ENCODE measurements at places on chromosomes 6 and 20.

- DNase-seq = no peak
Measured at GRCh38 chr6:145904391-145904790, 59.8 kb downstream of the SHPRH start.

DNA sequence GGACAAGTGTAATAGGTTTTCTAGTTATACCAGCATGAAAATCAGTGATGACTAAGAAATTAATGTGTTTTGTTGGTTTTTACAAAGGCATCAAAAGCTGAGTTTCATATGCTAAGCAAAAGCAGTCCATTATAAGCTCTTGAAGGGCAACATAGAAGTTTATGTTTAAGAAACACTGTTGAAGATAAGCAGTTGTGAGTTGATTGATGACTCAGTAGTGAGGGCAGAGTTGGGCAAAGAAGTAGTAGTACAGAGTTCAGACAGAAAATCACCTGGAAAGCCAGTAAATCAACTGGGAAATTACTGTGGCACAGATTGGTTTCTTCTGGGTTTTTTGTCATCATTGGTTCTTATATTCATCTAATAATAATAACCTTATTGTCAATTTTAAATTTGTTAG lies 78.0 kb upstream of the SMIM8 start:
- DNase-seq = no peak

GRCh38 chr20:60877071-60877857 lies 374.8 kb upstream of the CDH4 start:
- DNase-seq = no peak

DNA sequence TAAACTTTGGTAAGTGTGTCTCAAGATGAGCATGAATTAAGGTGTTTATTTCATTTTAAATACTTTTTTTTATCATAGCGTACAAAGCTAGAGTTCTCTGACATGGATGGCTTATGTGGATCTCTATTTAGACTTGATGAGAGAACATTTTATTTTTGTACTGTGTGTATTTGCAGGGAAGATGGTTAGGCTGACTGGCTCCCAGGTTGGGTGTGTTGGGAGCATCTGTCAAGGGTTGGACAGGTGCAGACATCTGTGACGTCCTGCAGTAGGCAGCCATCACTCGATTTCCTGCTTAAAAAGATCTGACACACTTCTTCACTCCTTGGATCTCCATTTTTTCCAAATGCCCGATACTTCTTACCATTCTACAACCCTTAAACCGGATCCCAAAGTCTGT lies 221.9 kb upstream of the QKI start:
- no peak for DNase-seq

GRCh38 chr6:16064671-16065072 lies 64.2 kb upstream of the MYLIP start:
- no peak for DNase-seq

DNA sequence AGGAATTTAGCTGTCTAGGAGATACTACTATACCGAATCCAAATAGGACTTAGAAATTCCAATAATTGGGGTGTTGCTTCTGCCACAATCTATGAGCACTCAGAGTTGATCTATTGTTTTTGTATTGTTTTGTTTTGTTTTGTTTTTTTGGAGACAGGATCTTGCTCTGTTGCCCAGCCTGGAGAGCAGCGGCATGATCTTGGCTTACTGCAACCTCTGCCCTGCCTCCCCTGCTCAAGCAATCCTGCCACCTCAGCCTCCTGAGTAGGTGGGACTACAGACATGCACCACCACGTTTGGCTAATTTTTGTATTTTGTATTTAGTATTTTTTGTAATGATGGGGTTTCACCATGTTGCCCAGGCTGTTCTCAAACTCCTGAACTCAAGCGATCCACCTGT lies 7.4 kb downstream of the ACSS2 start:
- no peak for DNase-seq

DNA sequence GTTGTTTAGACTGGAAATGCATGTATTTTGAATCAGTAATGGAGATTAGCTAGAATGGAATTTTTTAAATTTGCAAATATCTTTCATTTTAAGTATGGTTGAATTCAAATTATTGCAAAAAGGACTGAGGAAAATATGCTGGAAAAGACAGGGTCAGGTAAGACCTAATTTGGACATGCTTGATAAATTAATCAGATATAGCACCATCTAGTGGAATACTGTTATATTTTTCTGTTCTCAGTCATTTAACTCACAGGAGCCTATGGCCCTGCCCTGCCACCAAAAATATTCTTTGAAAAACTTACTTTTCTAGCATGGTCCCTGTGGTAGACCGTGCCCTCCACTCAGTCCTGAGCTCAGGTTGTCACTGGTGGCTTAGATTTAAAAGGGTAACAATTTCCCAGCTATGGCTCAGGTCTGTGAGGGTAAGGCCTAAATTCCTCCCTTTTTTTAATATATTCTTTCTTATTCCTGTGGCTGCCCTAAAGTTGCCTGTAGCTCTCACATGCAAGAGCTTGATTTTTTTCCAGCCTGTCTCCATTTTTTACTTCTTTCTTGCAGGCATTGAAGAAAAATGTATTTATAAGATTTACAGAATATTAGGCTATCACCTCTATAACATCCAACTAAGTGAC lies 25.3 kb upstream of the KIAA1586 start:
- no peak for DNase-seq

GRCh38 chr6:14246876-14247275 lies 129.3 kb downstream of the CD83 start:
- DNase-seq = no peak

- DNase-seq = no peak
Measured at GRCh38 chr6:100662264-100662663, 197.5 kb upstream of the SIM1 start.

GRCh38 chr6:5083813-5084359 lies 1.3 kb upstream of the PPP1R3G start:
- no peak for DNase-seq

DNA sequence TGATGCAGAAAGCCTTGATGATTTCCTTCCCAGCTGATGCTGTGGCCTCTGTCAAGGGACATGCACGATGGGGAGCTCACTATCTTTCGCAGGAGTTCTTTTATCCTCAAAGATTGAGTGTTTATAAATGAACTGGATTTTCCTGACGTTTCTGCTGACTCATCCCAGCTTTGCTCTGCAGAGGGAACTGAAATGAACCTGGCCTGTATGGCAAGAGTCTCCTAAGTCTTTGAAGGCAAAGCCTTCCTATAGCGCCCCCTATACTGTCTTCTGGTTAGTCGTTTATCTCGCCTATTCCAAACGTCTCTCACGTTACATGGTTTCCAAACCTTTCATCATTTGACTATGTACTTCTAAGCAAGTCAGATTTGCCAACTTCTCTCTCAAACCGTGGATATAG lies 565.3 kb downstream of the KIF16B start:
- no peak for DNase-seq

DNA sequence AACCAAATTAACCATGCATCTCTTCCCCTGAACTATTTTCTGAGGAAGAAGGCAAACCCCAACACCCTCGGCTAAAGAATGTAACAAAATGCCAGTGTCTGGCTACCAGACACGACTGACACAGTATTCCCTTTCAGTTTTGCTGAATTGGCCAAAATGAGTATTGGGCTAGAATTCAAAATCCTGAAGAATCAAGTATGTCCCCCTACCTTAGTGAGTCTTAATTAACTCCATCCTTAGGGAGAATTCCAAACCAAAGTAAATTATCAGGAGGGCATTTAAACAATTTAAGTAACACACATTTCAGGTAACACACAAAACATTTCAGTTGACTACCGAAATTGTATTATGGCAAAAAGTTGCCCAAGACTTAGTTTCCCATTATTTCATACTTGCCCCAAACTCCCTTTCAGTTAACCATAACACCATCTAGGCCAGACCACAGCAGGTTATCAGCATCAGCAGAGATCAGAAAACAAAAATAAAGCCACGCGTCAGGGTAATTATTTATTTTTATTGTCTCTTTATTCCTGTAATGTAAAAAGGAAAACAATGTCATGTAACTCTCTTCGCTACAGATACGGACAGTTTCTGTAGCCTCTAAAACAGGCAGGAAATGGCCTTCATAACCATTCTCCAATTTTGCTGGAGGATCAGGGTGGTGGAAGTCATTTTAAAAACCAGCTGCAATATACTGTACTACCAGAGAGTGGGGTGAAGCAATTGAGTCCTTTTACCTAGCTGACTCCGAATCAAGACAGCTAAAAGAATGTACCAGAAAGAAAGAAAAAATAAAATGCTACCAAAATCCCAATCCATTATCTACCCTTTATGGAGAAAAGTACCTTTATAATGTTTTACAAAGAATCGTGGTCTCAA lies 1.9 kb downstream of the SNX5 start:
- DNase-seq = no peak

Measured in esophagus squamous epithelium (tissue), 5 donors.